ENCODE measurements at places on chromosomes 3 and 15.

DNA sequence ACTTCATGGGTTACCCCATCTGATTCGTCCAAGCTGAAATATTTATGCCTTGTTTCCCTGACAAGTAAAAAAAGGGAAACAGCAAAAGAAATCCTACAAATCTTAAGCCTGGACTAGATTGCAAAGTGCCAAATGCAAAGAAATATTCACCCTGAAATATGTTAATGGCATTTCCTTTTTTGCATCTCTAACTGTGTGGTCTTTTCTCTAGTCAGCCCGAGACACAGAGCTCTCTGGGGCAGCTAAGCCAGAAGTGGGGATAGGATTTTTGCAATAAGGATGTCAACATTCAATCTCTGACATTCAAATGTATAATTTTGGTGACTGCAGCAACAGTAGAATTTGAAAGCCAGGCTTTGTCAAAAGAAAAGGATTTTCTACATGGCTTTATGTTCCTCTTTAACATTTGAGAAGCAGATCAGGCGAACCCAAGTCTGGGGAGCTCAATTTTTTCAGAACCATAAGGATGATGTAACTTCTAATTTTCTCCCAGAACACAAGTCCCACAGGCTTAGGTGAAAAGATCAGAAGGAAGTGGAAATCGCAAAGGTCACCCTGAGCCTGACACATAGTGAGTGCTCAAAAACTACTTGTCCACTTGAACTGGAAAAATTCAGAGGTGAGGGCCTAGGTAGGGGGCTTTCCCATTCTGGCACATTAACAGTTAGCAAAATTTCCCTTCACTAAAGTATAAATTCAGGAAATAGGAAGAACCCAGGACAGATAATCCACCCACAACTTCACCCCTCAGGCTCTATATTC is 28.2 kb upstream of the KCNMB3 start:
- DNase-seq, result no peak

DNA sequence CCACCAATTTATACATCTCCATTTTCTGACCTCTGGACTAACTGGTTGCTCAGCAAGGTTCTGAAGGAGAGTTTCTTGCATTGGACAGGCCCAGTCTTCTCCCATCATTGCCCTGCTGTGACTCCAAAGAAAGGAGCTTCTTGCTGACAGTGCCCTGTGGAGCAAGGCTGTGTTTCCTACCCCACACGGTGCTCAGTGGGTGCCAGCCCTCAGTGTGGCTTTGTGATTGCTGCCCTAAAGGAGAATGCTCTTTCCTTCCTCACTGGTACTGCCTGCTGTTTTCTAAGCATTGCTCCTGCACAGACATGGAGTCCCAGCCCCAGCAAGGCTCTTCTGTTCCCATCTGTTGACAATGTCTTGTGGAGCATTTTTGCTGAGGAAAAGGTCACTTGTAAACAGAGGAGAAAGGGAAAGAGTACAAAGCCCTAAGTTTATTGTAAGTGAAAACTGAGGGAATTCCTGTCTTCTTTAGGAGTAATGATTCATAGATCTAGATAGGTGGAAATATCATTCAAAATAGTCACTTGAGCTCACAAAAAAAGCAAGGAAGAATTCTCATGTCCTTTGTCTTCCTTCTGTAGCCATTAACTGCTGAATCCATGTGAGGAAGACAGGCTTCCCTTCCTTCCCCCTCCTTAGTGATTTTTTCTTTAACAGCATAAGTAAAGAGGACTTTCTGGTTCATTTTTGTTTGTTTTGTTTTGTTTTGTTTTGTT is 62.9 kb downstream of the HMG20A start:
- DNase-seq, result no peak

GRCh38 chr15:98548139-98548971 is 100.0 kb upstream of the IGF1R start:
- no peak for DNase-seq

GRCh38 chr15:63715818-63716217 is 117.9 kb downstream of the HERC1 start:
- DNase-seq, result no peak

DNA sequence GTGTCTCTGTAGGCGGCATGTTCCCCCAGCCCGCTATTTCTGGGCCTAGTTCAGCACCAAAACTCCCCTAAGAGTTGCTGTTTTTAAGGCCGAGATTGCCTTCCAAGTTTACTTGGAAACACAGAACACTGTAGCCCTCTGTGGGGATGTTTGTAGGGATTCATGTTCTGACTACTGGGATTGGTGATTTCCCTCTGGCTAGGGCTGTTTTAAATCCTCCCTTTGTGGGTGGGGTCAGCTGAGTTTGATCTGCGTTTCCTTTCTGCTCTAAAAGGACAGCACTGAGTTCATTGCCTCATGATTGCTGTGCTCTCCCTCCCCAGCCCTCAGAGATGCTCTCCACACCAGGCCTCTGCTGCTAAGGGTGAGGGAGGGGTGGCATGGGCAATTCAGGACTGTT is 640.6 kb upstream of the DPPA4 start:
- no peak for DNase-seq

DNA sequence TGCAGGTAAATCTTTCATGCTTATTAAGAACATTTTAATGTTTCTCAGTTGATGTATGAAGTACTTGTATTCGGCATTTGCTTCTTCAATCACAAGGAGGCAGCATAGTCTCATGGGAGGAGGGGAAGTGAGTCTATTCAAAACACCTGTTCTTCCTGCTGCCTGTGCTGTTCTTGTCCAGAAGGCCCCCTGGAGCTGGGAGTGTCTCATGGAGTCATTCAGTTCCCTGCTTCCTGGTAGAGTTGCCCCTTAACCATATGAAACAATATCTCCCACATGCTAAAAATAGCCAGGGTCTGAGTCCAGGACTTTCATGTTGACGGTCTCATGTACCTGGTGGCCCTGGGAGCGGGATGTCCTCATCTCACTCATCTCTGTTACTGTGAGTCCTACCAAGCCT is 15.5 kb upstream of the PPP1R2 start:
- DNase-seq, result peak; percentile 44

DNA sequence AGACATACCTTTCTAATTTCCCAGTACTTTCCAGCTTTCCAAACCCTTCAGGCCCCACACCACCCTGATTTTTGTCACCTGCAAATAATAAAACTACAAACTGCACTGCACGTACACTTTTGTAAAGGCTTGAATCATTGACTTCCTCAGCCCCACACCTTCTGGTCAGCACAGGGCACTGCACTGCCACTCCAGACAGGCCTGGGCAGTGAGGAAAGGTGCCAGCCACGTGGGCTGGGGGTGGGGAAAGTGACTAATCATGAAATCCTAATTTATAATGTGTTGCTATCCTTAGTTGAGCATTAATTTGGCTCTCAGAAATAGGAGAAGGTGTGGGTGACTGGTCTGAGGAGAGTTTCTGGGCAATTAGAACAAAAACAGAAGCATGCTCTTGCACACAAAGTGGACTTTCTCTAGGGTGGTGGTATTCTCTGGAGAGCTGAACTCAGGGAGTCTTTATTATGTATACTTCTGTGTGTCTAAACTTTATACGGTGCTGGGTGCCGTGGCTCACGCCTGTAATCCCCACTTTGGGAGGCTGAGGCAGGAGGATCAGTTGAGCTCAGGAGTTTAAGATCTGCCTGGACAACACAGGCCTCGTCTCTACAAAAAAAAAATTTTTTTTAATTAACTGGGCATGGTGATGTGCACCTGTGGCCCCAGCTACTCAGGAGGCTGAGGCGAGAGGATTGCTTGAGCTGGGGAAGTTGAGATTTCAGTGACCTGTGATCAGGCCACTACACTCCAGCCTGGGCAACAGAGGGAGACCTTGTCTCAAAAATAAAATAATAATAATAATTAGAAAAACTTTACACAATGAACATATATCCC is 58.2 kb upstream of the FLNB start:
- no peak for DNase-seq

DNA sequence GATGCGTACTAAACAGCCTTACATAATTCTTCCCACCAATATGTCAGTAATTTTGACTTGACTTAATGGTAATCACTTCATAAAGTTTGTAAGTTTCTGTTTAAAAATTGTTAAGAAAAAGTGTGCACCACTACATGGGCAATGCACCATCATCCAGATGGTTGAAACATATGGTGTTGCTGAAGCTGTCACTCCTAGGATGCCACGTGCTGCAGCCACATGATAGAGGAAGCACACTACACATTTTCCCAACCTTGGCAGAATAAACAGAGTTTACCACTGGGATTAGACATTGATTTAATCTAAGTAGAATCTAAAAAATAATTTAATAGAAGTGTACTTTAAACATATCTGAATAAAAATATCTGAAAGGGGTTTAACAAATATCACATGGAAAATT is 1209.9 kb downstream of the NSUN3 start:
- DNase-seq, result no peak

DNA sequence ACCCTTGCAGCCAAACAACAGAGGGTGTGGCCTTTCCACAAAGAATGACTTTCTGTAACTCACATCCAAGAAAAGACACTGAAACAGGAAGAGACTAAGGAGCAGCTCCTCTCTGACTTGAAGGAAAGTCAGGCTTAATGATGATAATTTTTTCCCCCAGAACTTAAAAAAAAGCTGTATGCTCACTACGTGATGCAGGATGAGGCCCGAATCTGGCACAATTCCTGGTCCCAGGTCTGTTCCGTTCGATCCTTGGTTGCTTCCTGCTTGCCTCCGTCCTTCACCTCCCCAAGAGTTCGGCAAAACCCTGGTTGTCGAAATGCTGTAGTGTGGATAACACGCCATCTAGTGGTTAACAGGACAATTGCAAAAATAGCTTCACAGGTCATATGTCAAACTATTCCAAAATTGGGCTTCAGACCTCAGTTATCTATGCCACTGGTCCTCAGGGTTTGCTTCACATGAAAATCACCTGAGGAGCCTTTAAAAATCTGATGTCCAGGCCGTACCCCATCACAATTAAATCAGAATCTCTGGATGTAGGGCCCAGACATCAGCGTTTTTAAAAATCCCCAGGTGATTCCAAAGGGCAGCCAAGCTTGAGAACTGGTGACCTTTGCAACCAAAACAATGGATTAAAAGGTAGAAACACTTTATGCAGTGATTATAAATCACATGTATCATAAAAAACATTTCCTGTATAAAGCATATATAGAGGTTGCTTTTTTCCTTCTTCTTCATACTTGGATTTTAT is 28.1 kb upstream of the SYNM start:
- peak; percentile 68 for DNase-seq

DNA sequence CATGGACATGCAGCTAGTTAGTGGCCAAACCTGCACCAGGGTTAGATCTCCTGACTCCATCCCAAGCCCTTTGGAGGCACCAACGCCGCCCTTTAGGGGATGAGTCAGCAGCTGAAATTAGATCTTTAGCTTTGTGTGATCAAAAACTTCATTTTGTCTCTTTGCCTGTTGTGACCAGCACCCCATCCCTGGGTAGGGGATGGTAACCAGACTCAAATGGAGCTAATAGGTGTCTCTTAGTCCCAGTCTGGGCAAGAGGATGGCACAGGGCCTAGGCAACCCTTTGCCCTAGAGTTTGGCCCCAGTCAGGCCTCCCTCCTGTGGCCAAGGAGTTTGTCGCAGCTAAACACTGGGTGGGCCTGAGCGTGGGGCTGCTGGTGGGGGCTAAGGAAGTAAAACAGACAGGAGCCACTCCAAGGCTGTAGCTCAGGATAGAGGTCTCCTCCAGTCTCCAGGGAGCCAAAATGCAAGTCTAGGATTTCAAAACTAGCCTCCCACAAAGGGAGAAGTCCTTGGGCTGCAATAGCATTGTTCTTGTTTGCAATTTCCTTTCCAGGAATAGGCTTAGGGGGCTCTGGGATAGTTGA is 105.1 kb downstream of the CPN2 start:
- no peak for DNase-seq

- no peak for DNase-seq
These were observed 136.6 kb downstream of the MCTP2 start for GRCh38 chr15:94367726-94368535.

GRCh38 chr15:99170476-99171065 is 65.7 kb downstream of the SYNM start:
- DNase-seq, result no peak

- no peak for DNase-seq
These were observed 399.7 kb upstream of the NR2F2 start for GRCh38 chr15:95930659-95931375.

DNA sequence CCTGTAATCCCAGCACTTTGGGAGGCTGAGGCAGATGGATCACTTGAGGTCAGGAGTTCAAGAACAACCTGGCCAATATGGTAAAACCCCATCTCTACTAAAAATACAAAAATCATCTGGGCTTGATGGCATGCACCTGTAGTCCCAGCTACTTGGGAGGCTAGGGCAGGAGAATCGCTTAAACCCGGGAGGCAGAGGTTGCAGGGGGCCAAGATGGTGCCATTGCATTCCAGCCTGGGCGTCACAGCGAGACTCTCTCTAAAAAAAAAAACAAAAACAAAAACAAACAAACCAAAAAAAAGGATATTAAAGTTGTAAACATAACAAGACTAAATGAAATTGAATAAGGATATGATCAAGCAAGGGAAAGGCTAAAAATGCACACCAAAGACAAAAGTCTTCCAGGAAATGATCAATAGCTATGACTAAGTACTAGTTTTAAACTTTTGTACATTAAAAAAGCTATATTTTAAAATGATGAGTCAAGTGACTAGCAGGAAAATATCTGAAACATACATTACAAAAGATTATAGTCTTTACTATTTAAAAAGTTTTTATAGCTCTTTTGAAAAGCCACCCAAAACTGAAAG is 28.6 kb downstream of the KLHL6 start:
- DNase-seq, result no peak

- DNase-seq, result no peak
These were observed 110.4 kb downstream of the TMEM266 start for GRCh38 chr15:76169911-76170800.

GRCh38 chr3:114406286-114406685 is 112.5 kb downstream of the TIGIT start:
- no peak for DNase-seq

DNA sequence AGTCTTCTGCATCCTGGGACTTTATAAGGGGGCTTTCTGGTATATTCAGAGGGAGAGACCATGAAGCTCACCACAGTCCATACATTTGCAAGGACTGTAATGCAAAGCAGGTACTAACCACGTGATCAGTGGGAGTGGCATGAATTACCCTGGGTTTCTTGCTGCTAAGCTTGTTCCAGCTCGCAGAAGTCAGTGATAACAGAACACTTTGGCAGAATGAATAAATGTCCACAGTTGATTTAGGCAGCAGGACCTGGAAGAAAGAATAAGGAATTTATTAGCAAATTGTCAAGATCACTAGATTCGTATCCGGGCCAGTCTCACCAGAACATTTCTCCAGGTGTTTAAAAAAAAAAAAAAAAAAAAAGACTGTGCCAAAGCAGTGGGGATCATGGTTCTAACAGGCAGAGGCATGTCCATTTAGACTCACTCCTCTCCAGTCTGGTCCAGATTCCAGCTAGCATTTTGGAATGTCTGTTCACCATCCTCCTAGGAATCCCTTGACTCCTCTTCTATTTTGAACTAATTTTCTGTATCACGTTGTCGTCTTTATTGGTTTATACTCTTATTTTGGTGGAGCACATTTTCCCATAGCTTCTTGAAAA is 24.5 kb downstream of the HHLA2 start:
- no peak for DNase-seq
